ENCODE measurements at places on chromosomes 1 and 21.
A peak's percentile ranks its signal among the peaks of the same experiment; 100 is the strongest.

GRCh38 chr21:30684506-30684905 lies 34.1 kb downstream of the KRTAP21-3 start:
- no peak for DNase-seq

GRCh38 chr1:13535227-13535626 lies 21.4 kb upstream of the LRRC38 start:
- no peak for DNase-seq

GRCh38 chr1:111690306-111690617 lies 48.9 kb downstream of the INKA2 start:
- DNase-seq: peak; percentile 17

GRCh38 chr1:111729271-111729921 lies 9.8 kb downstream of the INKA2 start:
- DNase-seq: no peak

DNA sequence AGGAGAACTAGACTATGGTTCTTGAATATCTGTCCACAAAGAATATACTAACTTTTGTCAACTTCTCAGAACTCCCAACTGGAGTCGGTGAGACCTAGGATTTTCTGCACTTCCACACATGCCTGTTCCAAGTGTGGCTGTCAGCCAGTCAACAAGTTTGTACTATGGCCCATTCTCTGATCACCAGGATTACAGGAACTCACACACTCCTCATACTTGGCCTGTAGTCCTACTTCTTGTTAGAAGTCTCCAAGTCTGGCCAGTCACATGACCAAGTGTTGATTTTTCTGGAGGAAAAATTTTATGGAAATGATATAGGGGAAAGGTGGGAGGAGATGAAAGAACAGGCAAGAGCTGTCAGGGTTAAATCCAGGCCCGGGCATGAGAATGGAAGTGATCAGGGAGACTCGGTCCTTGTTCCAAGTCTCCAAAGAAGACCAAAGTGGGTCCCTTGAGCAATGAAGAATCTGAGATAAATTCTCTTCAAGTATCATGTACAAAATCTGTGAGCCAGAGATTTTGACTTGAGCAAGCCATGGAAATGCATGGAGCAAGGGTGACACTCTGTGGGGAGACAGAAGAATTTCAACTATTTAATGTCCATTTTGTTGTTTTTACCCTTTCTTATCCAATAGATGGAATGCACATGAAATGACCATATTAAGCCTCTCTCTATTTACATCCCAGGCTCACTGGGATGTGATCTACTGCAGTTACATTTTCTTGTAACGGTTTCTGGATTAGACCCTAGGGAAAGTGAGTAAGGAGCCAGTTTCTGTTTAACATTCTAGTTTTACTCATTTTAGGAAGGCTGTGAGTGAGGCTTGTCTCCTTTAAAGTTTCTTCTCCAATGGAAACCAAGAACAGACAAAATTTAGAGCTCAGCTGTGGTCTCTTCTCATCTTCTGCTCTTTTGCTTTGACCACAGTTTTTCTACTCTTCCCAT lies 320.9 kb downstream of the ASTN1 start:
- peak; percentile 26 for DNase-seq
